T1000 (cell line): ENCODE measurements at places on chromosomes 3 and 15.

DNA sequence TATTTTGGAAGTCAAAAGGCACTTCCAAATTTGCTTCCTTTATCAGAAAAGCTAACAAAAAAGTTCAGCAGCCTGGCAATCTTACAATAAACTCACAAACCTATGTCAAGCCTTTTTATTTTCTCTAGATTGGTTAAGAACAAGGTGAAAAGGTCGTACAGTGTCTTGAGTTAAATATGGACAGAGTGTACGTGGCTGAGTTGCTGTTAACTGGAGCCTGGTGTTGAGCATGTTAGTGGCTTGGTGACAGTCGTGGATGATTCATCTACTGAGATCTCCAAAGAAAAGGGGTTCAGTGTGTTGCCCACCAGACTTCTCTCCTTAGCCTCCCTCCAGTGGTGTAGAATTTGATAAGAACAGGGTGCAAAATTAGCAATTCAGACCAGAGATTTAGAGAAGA is 89.7 kb downstream of the SSR3 start:
- no peak for DNase-seq

GRCh38 chr15:70703096-70703878 is 60.1 kb downstream of the UACA start:
- no peak for DNase-seq

DNA sequence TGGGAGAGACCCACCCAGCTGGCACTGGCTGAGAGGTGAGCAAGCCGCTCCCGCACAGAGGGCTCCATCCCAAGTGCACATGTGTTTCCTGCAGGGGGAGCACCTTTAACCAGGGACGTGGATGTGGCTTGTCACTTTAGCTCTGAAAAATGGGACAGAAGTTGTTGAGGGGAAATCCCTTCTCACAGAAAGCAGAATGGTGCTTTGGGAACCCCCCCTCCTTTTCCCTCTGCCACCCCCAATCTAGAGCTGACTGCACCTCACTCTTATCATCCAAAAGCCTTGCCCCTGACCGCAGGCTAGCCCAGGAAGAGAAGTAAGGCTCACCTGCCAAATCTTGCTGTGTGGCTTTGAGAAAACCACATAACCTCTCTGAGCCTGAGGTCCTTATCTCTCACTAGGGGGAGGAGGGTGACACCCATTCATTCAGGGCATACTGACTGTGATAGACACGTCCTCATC is 77.9 kb downstream of the RPN1 start:
- DNase-seq: no peak

GRCh38 chr15:72184165-72184811 is 13.3 kb downstream of the GRAMD2A start:
- DNase-seq: no peak

DNA sequence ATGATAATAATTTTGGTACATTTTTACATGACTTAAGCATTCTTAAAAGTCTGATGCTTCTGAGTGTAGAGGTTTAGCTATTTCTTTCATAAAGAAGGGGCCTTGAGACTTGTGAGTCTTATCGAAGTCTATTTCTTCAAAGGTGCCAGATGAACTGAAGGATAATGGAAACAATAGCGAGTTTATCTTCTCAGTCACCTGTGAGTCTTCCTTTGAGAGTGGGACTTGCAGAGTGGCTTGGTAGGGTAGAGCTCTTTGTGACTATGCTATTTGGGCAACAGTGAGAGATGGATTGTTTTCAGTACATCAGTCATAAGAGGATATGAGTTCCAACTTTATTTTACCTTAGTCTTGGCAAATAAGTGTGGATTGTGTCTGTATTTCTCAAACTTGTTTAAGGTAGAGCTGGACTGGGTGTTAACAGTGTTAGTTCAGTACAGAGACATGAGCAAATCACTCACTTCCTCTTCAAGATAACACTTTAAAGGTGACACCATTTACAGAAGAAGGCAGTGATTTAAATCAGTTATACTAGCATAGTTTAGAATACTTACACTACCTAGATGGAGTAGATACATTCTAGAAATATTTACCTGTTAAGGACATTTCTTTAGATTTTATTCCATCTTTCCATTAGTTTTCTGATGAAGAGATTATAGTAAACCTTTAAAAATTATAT is 3.2 kb downstream of the AKAP13 start:
- DNase-seq: no peak

DNA sequence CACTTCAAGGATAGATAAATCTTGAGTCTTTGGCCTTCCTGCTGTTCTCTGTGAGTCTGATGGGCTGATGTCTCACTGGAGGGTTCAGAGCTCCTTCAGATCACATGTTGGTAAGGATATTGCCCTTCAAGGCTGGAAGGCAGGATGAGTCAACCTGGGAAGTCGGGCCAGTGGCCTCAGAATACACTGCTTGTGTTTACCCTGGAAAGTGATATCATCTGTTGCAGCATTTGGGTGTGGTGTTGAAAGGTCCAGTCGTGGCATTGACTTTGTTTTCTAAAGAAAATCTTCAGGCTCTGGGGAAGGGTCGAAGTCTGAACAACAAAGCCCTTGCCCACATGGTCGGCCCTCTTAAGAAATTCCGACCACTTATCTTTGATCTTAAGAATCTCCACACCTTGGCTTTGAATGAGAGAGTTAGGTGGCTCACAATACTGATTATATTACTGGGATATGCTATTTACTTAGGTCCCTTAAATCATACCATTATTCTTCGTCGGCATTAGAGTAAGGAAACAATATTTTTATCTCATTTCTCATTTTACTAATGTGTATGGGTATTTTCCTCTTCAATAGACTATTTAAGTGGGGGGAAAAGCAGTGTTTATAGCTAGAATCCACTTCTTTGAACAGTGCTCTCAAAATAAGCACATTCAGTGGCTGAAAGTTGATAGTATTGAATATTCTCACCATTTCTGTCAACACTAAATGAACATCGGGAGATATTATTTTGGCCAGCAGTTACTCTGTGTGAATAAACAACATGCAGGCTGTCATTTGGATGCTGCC is 303.9 kb upstream of the RASGRP1 start:
- peak; percentile 46 for DNase-seq

DNA sequence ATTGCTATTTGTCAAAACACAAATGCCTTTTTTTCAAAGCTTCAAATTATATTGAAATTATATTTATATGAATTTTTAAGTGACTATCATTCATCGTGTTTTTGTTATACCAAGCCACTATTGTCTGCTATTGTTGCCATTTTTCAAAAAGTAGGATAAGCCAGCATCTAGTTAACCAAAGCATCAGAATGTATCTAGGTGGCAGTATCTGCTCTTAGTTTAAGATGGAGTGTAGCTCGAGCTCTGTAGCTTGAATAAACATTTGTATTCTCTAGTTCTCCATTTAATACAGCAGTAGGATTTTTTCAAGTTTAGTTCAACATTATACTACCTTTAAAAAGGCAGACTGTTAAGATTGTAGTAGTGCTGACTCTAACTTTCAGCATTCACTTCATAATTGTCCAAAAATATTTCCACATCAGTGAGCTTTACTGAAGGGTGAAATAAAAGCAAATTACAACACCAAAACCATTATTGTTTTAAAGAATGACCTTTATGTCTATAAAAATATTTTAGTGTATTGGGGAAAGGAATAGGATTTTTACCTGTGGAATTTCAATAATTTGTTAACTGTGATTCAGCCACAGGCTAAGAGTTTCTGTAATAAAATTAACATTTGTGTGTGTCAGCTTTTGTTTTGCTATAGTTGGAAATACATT is 19.6 kb upstream of the C15orf61 start:
- no peak for DNase-seq

- no peak for DNase-seq
Measured at GRCh38 chr15:73518876-73519733, 76.1 kb downstream of the REC114 start.

- no peak for DNase-seq
Measured at GRCh38 chr15:88913850-88914169, 631 bp upstream of the MFGE8 start.

DNA sequence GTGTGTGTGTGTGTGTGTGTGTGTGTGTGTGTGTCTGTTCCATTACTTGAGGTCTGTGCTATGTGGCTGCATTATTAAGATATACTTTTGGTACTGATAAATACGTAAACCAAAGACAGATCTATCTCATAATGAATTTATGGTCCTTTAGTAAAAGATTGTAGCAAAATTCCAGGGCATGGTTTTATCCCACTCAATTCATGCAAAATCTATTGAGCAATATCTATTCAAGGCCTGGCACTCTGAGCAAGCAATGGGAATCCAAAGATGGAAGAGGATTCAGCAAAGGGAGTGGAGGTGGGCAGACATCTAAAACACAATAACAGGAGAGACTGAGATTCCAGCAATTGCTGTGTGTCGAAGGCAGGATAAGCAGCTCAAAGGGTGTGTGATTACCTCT is 86.8 kb downstream of the RFTN1 start:
- no peak for DNase-seq

DNA sequence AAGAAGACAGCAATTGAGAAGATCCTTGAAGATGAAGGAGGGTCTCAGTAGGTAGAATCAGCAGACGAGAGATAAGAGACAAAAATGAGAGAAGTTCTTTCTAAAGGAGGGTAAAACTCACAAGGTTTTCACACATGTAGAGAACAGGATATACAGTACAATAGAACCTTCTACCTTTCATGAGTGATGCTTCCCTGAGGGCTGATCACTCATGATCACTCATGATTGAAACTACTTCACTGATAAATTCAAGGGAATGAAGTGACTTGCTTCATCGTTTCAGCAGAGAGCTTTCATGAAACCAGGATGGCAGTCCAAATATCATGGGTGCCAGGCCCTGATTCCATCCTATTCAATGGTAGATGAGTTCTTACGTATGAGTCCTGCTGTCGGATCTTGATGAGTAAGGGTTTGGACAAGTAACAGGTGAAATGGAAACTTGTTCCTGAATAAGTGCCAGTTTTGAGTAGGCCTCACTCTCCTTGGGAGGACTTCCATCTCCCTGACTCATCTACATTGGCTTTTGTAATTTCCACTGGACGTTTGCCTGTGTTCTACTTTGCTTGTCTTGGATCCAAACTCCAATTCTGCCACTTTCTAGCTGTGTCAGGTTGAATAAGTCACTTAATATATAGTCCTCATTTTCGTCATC is 9.6 kb upstream of the CLDN16 start:
- DNase-seq: no peak

DNA sequence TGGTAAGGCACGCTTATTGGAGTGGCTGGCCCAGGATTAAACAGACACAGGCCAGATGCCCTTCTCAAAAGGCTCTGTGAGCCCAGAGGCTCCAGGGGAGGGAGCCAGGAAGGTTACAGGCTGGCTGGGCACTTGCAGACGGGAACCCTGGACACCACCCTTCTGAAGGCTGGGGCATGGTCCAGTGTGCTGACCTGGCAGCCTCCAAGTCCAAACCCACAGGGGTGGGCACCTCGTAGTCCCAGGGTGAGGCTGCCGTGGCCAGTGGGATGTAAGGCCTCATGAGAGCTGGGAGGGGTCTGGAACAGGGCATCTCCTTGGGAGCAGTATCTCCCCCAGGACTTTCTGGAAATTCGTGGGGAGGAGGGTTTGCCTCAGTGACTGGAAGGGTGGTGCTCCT is 19.6 kb downstream of the EFCC1 start:
- no peak for DNase-seq

- no peak for DNase-seq
Measured at GRCh38 chr15:96334705-96335410, 4.4 kb downstream of the NR2F2 start.

GRCh38 chr15:98547741-98548138 is 100.6 kb upstream of the IGF1R start:
- DNase-seq: peak; percentile 15

GRCh38 chr3:3145831-3146230 is 19.1 kb downstream of the TRNT1 start:
- DNase-seq: no peak

DNA sequence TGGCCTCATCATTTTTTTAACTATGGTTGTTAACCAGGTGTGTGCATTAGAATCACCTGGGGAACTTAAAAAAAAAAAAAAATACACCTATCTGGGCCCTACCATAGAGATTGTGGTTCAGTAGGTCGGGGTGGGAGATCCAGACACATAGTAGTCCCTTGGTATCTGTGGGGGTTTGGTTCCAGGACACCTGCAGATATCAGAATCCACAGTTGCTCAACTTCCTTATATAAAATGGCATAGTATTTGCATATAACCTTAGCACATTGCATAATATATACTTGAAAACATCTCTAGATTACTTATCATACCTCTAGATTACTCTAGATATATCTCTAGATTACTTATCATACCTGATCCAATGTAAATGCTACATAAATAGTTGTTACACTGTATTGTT is 5.0 kb downstream of the IQGAP1 start:
- DNase-seq: no peak

- DNase-seq: no peak
Measured at GRCh38 chr3:46193436-46193835, 14.7 kb downstream of the CCR1 start.

- DNase-seq: no peak
Measured at GRCh38 chr15:60255390-60255789, 142.4 kb downstream of the ANXA2 start.

DNA sequence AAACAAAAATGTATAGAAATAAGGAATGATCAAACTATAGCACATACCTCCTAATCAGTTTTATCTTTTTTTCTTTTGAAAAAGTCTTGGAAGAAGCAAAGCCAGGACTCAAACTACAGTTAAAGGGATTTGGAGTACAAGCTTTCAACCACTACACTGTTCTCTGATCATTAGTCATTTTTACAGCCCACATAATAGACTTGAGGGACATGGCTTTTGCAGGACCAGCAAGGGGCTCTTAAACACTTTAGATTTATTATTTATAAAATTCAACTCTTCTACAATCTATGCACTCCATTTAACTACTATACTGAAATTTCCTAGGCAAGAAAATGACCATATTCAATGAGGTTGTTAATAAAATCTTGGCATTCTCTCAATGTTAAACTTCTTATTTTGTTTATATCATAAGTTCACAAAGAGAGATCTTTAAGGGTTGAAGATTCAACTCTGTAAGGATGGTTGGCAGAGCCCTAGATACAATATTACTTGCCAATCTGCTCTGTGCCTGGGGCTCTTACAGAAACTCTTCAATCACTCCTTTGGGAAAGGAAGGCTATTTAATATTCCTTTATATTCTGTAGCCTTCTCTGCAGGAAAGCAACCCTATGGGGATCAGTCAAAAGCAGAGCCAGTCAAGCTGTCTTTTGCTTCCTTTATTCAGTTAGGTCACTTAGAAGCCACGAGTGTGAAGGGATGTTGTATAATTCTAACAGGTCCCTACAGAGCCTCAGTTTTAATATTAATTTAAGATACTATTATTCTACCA is 557.7 kb upstream of the SGO1 start:
- DNase-seq: no peak

DNA sequence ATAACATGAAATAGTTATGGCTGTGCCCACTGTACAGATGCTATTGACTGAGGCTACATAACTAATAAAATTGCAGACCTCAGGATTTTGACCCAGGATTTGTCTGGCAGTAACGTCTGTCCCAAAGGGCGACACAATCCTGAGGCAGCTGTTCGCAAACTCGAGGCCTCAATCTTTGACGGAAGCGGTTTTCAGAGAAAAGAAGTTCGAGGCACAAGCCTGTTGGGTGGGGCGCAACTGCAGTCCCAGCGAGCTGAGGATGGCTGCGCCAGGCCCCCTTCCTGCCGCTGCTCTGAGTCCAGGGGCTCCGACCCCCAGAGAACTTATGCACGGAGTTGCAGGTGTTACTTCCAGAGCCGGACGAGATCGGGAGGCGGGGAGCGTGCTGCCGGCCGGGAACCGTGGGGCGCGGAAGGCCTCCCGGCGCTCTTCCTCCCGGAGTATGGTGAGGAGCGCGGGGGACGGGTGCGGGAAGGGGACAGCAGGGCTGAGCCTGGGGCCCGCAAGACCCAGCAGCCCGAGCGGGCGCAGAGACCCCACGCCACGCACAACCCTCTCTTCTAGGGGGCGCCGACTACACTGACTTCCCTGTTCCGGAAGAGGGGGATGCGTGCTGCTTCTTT is at the start of gene PARP15:
Gene PARP15 (plus strand): TSS at position 242 of the 623 bp plus-strand sequence. CDS start 18 bp downstream, at position 260.
- DNase-seq: no peak
